ENCODE measurements at places on chromosomes 16 and 17. TPM values are rescaled to one million over a fixed set of nuclear protein-coding genes. Genes with fewer than 3 reads are reported as not detected.

Gene PLA2G10
- not detected for total RNA-seq

Gene KIF18B
- not detected for total RNA-seq

Gene CA4
- not detected for total RNA-seq

Gene CDT1
- 0.26 TPM for total RNA-seq

Gene TVP23C
- 29.4 TPM for total RNA-seq

Gene CCT6B
- 0.51 TPM for total RNA-seq

Gene IL21R
- total RNA-seq: not detected

Gene MFAP4
- not detected for total RNA-seq

Gene PRR15L
- total RNA-seq: 9.1 TPM

Gene SEPTIN12
- total RNA-seq: not detected

Gene MT1E
- total RNA-seq: 60.8 TPM
